WTC11 (cell line): ENCODE measurements at places on chromosomes 3 and 15.

DNA sequence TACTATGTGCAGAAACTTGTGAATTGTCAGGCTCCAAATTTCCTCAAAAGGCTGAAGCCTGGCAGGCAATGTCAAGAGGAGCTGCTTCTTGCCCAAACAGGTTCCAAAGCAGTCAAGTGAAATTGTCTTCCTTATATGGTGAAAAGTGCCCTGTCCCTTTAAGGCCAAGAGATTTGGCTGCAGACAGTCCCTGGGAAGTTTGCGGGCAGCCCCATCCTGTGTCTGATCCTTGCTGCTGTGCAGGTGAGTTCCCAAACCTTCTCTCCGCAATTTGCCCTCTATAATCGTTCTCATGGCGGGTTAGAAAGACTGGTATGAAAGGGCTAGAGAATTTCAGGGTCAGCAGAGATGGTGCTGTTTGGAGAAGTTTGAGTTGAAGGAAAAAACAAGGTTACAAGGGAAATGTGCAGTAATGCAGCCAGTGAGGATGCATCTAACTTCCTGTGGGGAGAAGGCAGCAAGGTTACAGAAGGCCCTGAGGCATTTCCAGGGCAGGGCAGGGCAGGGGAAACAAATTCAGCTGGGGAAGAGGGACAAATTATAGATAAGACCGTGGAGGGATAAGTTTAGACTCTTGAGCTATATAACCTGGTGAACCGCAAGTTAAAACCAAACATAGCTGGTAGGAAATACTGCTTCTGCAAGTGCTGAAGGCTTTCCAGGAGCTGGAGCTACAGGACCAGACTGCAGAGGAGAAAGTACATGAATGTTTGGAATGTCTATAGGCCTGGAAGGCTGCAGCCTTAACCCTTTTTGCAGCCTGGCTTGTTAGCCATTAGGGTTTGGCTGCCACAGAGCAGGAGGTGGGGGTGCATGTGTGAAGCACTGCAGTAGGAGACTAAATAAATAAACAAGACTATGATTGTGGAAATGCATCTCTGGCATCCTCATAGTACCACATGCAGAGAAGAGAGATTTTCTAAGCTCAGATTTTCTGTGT is 256.2 kb upstream of the IL12A start:
- peak; percentile 57 for DNase-seq

- DNase-seq = no peak
Observed at GRCh38 chr15:71577071-71577470, 233.3 kb upstream of the NR2E3 start.

GRCh38 chr15:78307976-78308375 is 8.6 kb upstream of the SKIC8 start:
- no peak for DNase-seq

GRCh38 chr3:160643994-160644393 is 33.0 kb upstream of the ARL14 start:
- no peak for DNase-seq

GRCh38 chr3:160094562-160094961 is 105.9 kb downstream of the IL12A start:
- no peak for DNase-seq

- no peak for DNase-seq
Observed at GRCh38 chr3:112437146-112438022, 61.9 kb downstream of the BTLA start.

DNA sequence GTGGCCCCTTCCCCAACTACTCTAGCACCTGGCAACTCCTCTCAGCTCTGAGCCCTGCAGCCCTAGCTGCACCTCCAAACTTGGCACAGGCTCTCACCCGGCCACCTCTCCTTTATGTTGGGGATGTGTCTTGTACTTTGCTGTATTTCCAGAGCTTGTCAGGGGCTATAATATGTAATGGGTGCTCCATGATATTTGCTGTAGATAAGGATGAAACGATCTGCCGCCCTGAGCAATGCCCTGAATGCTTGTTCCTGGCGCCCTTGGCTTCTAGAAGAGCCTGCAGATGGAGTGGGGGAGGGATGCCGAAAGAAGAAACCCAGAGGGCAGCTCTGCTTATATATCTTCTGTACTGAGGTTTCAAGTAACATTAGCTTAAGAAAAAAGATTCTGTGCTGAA is 35.9 kb upstream of the ZBTB38 start:
- no peak for DNase-seq

DNA sequence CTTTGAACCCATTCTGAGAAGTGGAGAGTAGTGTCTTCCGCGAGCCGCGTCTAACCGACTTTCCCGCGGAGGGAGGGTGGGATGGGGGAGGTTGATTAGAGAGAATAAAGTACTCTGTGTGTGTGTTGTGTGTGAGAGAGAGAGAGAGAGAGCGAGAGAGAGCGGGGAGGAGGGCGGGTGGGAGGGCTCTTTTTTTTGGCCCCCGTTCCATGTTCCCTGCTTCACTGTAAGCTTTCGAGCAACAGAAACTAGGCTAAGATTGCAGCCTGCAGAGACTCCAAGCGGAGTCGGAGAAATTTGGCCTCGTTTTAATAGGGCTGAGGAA is 1.6 kb upstream of the MEIS2 start:
- DNase-seq = no peak

GRCh38 chr3:35708394-35709271 is 69.3 kb downstream of the ARPP21 start:
- DNase-seq = no peak

- no peak for DNase-seq
Observed at GRCh38 chr3:99878005-99878404, 60.3 kb downstream of the CMSS1 start.

DNA sequence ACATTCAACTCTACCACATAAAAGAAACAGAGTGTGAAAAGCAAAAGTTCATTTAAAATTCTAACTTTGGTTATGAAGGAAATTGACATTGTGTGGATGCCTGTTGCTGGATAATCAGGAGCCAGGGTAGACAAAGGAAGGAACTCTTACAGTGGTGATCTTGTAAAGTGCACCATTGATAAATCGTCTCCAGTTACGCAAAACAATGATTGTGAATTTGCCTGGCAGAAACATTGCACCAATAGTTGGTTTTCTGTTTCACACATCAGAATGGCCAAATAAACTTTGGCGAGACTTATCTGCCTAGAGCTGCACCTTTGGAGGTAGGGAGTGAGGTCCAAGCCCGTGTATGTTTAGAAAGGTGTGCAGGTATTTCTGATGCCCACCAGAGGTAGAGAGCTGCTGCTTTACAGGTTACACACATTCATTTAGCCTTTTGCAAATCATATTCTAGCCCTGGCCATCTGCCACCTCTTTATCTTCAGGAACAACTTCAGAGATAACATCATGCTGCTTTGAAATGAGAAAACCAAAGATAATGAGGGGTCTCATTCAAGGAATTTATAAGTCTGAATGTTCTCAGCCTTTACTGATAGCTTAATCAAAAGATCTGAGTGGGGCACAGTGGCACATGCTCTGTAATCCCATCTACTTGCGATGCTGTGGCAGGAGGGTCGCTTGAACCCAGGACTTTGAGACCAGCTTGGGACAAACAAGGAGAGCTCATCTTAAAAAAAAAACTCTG is 47.4 kb upstream of the P3H2 start:
- no peak for DNase-seq

- DNase-seq = no peak
Observed at GRCh38 chr3:197750858-197751737, 1.4 kb downstream of the FYTTD1 start.
